ENCODE measurements at places on chromosomes 6 and 20.

- DNase-seq, result no peak
Observed at GRCh38 chr20:17898548-17898994, 70.0 kb downstream of the SNX5 start.

GRCh38 chr20:57461726-57462125, 63.2 kb downstream of the CTCFL start:
- DNase-seq, result no peak

DNA sequence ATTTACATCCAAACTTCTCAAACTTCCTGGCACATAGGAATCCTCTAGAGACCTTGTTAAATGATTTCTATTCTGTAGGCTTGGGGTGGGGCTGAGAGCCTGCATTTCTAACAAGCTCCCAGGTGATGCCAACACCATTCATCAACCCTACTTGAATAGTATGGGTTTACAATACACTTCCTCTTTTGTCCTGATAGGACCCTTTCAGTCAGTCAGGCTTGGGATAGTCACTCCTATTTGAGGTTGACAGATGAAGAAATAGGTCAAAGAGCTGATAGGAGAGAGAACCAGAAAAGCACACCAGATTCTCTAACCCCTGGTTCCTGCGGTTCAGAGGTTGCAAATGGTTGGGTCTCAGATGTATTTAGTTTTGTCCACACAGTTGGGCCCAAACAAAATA, 273.4 kb downstream of the TSHZ2 start:
- DNase-seq, result no peak

DNA sequence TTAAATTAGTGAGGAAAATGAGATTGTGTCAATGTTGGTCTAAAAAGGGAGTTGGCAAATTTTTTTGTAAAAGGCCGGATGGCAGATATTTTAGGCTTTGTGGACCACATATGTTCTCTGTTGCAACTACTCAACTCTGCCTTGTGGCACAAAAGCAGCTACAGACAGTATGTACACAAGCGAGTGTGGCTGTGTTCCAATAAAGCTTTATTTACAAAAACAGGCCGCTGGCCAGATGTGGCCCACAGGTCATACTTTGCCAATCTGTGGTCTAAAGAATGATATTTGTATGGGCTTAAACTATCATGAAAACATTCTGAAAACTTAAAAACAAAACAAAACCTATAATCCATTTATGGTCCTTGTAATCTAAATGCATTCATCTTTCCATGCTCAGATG, 228.3 kb downstream of the CLIC5 start:
- DNase-seq, result no peak

Measured in epithelial cell of proximal tubule (primary cell).